ENCODE measurements at places on chromosomes 3 and 15.

- no peak for DNase-seq
Observed at GRCh38 chr15:25600751-25601150, 161.9 kb upstream of the UBE3A start.

DNA sequence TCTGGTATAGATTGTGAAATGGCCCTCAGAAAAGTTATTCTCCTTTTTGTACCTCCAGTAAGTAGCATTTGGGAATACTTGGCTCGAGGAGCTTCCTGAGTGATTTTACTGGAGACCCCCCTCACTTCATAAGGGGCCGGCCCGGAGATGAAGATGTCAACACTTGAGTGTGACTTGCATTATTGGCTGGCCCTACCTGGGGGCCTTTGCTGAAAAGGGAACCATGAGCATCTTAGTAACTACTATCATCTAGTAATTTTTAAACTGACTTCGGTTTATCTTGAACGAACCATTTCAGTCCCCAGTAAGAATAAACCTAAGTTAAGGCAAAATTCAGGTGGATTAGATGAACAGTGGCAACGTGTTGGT lies 1.3 kb downstream of the FAIM start:
- DNase-seq = no peak

DNA sequence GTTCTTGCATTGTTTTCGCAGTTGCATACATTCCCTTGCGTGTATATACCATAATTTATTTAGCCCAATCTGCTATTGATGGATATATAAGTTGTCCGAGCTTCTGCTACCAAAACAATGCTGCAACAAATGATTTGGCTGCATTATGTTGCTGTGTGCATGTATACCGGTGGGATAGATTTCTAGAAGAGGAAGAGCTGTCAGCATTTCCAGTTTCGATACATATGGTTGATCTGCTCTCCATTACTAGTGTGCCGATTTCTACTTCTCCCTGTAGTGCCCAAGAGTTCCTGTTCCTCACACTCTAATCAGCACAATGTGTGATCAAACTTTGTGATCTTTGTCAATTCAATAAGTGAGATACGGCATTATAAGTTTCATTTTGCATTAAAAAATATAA lies 92.8 kb upstream of the NMNAT3 start:
- DNase-seq = no peak

- no peak for DNase-seq
Observed at GRCh38 chr3:118842147-118842863, 192.3 kb downstream of the IGSF11 start.

GRCh38 chr3:46996689-46997452 lies 17.4 kb downstream of the NBEAL2 start:
- no peak for DNase-seq

- DNase-seq = no peak
Observed at GRCh38 chr3:41159588-41160189, 39.6 kb upstream of the CTNNB1 start.

DNA sequence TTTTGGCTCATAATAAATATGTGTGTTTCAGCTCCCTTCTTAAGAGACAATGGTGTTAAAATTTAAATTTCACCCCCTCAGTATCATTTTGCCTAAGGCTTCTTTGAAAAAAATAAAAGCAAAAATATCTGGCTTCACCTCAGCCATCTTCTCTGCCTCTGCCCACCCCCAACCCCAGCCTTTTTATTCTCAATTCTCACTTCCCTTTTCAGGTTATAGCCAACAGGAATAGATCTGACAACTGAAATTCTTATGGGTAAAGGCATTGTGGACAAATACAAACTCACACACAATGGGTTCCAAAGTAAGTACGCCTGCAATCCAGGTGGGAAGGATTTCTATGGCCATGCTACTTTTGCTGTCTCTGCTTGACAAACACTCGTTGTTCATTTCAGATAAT lies 399.0 kb upstream of the ARRDC4 start:
- DNase-seq = no peak
